ENCODE measurements at places on chromosomes 4 and X.

DNA sequence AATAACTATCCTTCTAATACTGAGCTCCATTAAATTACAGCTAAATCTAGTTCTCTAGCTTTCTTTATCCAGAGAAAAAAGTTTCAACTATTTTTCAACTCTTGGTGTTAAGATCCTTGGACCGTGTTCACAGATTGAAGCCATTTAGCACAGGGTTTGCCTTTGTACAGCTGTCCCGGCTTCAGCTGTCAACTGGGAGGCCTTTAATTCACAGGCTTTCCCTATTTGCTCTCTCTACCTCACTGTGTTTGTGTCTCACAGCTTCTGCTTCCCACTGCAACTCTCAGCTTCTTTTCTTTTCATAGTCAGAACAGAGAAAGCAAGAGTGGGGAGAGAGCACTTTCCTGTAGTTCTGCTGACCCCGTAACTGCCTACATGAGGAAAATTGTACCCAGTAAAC, 76.9 kb upstream of the SMAD1 start:
- no peak for DNase-seq

GRCh38 chr4:4637710-4638109, 95.9 kb upstream of the STX18 start:
- no peak for DNase-seq

- DNase-seq, result no peak
Observed at GRCh38 chr4:6873291-6873690, 36.3 kb upstream of the TBC1D14 start.

DNA sequence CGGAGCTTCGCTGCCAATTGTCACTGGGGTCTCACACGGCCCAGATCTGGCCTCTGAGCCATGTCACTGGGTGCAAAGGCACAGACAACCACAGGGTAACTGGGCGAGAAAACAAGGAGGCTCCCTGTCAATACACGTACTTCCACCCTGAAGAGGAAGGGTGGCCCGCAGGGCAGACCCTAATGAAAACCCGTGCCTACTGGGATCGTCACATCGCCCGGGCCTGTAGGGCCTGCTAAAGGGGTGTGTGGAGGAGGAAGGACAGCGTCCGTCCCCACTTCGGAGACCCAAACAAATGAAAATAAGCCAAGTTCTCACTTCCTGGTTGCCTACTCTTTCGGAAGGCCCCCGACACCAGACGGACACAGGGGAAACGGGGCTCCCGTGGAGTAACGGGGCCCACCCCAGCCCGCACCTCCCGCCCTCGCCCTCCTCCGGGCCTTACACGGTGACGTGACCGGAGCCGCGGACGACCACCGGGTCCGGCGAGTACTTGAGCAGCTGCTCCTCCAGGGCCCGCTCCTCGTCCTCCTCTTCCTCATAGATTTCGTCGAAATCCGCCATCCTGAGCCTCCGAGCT, 578 bp downstream of the CHIC2 start:
- peak; percentile 30 for DNase-seq

DNA sequence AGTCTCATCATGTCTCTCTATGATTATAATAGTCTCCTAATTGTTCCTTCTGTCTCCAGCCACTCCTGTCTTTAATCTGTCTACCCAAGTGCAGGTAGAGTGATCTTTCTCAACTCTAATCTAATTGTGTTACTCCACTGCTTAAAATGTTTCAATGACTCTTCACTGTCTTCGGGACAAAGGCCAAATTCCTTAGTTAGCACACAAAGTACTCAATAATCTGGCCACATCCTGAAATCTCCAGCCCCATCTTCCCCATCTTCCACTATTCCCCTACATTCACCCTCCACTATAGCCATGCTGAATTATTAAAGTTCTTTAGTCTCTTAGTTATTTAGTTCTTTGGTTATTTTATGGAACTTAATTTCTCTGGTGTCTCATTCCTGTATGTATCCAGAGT, 353.3 kb downstream of the OPHN1 start:
- no peak for DNase-seq

GRCh38 chr4:38166082-38166481, 205.9 kb downstream of the PTTG2 start:
- DNase-seq, result no peak

GRCh38 chr4:96094183-96094582, 254.3 kb downstream of the PDHA2 start:
- no peak for DNase-seq
